ENCODE measurements at places on chromosomes 6 and 20.

GRCh38 chr20:58140787-58141425 is 87.5 kb downstream of the ANKRD60 start:
- no peak for DNase-seq

GRCh38 chr20:52622081-52622480 is 350.1 kb upstream of the TSHZ2 start:
- no peak for DNase-seq

GRCh38 chr20:57417830-57418780 is 26.9 kb downstream of the RBM38 start:
- DNase-seq: no peak

GRCh38 chr6:5995949-5996713 is 10.6 kb downstream of the NRN1 start:
- DNase-seq: peak; percentile 94

- no peak for DNase-seq
Observed at GRCh38 chr20:47700327-47700726, 85.0 kb downstream of the SULF2 start.

DNA sequence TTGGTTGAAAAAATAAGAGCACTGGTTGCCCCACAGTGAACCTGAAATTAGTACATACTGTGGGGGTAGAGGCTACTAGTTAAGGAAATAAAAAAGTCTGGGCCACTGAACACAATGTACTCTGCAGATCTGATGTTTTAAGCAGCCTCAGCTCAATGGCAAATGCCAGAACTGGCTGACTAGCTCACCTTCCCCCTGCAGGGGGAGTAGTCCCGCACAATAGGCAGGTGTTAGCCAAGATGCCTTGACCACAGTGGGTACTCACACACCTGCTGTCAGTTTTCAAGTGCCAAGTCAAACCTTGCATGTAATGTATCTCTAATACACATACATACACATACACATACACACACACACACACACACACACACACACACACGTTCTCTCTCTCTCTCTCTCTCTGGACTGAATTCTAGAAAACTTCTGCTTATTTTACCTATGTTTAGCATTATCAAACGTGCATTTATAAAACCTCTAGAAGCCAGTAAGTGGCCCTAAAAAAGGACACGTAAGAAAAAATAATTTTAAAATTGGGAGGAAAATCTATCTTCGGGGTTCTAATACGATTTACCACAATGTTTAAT is 36.1 kb downstream of the GMDS start:
- DNase-seq: no peak

DNA sequence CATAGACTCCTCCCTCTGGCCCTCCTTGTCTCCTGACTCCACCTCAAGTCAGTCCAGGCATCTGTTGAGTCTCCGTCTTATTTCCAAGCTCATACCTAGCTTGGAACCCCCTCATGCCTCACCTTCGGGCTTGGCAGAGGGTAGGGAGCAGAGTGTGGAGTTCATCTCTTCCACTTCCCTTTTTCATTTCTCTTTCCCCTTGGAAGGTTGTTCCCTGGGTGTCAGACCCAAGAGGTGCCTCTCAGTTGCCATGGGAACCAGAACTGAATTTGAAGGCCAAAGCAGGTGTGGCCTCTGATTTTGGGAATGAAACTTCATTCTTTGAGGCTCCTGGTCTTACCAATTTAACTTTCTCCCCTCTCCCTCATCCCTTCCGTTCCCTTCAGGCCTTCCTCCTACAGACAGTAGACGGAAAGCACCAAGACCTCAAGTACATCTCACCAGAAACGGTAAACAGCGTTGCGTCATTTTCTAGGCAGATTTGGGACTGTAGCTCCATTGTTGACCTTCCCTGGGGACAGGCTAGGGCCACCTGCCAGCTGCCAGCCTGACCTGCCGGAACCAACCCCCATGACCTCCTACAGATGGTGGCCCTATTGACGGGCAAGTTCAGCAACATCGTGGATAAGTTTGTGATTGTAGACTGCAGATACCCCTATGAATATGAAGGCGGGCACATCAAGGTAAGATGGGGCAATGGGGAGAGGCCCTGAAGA is 6.6 kb downstream of the CDC25B start:
- no peak for DNase-seq

DNA sequence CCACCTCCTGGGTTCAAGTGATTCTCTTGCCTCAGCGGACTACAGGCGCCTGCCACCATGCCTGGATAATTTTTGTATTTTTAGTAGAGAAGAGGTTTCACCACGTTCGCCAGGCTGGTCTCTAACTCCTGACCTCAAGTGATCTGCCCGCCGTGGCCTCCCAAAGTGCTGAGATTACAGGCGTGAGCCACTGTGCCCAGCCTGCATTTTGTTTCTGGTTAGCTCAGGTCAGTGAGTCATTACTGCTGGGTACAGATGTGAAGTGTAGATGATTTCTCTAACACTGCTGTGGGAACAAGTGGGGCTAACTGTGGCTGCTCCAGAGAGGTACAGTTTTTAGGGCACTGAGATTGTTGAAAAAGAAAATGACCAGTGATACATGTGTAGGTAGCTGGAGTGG is 188.6 kb downstream of the PRL start:
- DNase-seq: no peak

- no peak for DNase-seq
Observed at GRCh38 chr20:39294137-39294725, 332.1 kb downstream of the DHX35 start.

GRCh38 chr20:50012282-50013263 is 29.8 kb downstream of the SNAI1 start:
- no peak for DNase-seq

- DNase-seq: no peak
Observed at GRCh38 chr6:473356-473755, 81.8 kb downstream of the IRF4 start.

DNA sequence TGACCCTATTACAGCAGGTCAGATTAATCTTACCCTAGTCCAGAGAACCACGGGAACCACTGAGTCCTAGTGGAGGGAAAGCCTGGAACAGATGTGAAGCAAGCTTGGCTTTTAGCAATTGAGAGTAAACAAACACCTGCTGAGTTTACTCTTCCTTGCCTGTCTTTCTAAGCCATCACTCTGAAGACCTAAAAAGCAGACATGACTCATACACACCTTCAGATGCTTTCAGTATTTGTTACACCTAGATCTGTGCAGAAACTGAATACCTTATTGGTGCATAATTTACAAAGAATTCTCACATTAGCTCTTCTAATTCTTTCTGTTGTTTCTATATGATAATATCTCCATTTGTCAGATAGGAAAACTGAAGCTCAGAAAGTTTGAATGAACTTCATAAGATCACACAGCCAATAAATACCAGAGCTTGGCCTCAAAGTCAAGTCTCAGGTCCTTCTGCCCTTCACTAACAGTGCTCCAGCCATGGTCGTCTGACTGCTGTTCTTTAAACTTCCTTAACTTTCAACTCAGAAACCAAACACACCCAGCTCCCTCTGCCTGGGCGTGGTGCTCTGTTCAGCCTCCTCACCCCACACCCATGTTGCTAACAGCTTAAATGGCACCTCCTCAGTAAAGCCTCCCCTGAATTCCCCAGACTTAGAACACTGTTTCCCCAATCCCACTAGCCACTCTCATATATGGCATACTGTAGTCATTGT is 8.6 kb upstream of the GABBR1 start:
- no peak for DNase-seq

All from muscle of back (tissue), 13 donors.